Fibroblast of skin of right quadriceps (primary cell): ENCODE measurements at places on chromosomes 12 and 14.
A peak's percentile ranks its signal among the peaks of the same experiment; 100 is the strongest.

GRCh38 chr12:129870136-129870535 lies 33.7 kb downstream of the TMEM132D start:
- no peak for DNase-seq

- DNase-seq: no peak
These were observed 207.9 kb upstream of the BCL2L14 start for GRCh38 chr12:11862798-11863197.

DNA sequence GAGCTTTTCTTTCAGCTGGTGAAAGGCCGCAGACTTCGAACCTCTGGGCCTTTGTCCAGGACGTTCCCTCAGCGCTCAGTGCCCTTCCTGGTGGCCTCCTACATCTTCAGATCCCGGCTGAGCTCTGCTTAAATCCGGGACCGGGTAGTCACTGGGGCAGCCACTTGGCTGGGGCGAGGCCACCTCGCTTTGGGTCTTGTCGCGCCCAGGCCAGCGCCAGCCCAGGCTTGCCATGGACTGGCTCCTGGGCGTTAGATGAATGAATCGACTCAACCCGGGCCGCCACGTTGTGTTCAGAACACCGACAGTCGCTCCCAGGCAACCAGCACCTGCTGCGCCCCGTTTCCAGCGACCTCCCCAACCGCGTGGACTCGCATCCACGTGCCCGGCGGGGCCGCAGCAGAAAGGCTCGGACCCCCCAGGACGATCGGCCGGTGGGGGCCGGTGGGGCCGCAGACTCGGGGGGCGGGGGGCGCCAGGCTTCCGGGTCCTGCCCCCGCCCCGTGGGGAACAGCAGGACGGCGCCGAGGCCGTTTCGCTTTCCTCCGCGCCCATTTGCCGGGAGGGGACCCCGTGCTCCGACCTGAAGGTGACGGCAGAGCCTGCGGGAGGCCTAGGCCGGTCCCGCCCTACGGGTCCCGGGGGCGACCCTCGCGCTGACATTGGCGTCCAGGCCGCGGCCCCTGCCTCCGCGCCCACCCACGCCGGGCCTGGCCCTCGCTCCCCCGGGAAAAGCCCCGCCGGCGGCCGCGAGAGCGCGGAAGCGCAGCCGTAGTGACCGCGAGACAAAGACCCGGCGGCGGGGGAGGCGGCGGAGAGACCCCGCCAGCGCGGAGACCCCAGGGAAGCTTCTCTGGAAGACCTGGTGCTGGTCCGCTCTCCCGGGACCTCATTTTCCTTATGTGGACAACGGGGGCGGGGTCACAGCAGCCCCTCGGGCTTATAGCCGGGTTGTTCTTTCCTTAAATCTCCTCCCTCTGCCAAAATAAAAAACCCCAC lies 37.3 kb upstream of the RCOR1 start:
- DNase-seq: peak; percentile 33

DNA sequence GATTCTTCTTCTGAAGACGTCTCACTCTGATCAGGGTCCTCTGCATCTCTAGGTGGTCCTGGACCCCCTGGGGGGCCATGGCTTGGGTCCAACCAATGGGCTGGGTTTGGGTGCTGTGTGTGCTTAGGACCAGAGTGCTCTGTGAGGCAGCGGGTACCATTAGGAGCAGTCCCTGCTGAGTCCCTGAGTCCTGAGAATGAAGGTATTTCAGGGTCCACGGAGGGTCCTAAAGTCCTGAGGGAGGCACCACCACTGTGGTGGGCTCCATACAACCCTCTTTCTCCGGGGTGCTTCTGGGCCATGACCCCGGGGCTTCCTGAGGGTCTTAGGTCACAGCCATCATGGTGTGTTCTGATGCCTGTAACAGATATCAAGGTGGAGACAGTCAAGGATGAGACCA lies 1.0 kb downstream of the DNAJC14 start:
- no peak for DNase-seq

- DNase-seq: no peak
These were observed 45.1 kb upstream of the CPM start for GRCh38 chr12:68977909-68978610.

DNA sequence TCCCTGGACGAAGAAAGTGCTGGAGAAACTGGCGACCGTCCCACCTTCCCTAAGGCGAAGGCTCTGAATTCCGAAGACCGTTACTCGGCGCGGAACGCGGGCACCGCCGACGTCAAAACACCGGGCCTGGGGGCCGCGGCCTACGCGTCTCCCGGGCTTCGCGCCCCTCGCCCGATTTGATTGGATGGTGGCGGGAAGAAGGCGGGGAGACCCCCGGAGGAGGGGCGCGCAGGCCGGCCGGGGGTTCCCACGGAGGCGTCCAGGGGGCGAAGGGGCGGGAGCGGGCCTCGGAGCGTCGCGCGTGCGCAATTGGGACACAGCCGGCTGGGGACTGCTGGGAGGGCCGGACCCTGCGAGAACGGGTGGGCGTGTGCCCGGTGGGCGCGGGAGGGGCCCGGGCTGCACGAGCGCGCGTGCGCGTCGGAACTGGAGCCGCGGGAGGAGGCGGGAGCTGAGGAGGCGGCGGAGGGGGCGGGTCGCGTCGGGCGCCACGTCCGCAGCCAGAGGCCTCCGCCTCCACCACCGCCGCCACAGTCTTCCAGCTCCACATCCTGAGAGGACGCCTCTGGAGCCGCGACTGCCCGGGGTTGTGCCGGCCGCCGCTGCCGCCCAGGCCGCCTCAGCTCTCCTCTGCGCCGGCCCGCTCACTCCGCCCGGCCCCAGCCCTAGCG lies at the start of gene TMEM263:
TMEM263 (plus strand) TSS at position 531 of the 671 bp plus-strand sequence. CDS start 11,210 bp downstream, outside the sequence.
- peak; percentile 98 for DNase-seq

DNA sequence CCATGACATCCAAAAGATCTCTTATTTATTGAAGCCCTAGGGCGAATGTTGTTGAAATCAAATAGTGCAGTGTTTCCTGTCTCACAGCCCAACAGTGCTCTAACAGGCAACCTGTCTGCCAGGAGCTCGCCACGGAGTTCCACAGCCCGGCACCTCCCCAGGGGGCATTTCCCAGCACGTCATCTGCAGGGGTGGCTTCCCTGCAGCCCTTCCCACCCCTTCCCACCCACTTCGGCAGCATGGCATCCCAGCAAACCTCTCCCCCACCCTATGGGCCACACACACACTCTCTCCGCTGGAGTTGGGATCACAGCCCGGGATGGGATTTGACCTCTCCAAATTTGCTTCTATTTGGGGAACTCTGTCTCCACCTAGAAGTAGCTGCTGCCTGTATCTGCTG lies 62.7 kb upstream of the C14orf180 start:
- no peak for DNase-seq

GRCh38 chr12:125492354-125493270 lies 427.4 kb downstream of the AACS start:
- no peak for DNase-seq

DNA sequence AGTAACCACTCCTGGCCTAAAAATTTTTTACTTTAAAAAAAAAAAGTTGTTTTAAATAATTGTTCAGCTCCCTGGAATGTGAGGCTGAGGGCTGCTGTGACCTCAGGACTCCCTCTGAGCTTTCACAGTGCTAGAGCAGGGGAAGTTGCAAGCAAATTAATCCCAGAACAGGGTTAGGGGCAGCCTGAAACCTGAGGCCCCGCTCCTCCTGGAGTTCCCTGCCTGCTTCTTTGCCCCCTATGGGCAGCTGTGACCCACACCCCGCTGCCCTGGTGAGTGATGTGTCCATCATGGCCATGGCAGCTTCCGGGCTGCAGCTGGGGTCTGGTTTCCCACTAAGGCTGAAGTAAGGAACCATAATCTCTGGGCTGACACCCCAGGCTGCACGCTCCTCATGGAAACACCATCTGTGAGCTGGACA lies 9.5 kb downstream of the RITA1 start:
- peak; percentile 82 for DNase-seq

DNA sequence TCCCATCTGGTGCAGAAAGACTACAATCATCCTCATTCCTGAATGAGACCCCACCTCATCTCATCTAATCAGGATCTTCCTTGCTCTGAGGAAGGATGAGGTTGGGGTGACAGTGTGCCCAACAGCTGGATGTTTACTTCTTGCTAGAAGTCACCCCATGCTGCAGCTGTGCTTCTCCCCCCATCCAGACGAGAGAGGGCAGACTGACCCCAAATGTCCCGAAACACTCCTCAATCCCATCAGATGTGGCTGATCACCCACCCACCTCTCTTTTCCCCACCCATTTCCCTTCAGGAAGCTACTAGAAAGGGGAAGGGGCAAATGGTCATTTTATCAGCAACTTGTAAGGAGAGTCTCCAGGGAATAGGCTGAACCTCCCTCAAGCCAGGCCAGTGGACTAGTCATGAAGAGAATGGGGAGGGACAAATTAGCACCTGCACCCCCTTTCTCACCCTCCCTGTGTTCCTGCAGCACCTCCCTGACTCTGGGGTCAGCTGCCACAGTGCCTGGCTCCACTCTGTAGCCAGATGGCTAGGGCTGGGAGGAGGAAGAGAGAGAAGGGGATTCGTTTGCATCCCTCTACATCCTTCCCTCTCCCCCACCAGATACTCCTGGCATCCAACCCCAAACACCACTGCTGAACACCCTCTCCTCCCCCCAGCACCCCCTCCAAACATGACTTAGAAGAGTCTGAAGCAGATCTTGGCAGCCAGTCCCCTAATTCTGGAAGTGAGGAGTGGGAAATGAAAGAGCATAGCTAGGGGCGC lies 2.8 kb upstream of the BAZ2A start:
- no peak for DNase-seq

GRCh38 chr14:64092338-64092737 lies 201.8 kb downstream of the ESR2 start:
- DNase-seq: no peak

DNA sequence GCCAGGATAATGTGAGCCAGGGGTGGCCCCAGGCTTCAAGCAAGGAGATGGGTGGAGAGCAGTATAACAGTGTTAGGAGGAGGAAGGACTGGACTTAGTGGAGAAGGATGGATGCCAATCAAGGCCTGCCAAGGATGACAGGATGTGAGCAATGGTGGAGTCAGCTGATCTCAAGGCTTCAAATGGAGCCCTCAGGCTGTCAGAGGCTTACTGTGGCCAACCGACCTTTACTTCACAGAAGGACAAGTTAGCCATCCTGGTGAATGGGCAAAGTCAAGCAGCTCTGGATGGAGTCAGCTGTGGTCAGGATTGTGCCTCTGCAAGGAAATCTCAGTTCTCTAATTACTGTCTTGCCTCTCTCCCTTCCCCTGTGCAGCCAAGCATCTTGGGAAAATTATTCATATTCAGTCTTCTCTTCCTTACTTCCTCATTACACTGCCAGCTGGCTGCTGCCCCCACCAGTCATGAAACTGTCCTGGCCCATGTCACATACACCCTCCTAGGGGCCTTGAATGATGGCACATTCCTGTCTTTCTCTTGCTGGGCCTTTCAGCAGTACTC lies 7.6 kb upstream of the STAT6 start:
- DNase-seq: no peak

- DNase-seq: peak; percentile 18
These were observed 18.6 kb upstream of the GPATCH2L start for GRCh38 chr14:76133103-76133502.

DNA sequence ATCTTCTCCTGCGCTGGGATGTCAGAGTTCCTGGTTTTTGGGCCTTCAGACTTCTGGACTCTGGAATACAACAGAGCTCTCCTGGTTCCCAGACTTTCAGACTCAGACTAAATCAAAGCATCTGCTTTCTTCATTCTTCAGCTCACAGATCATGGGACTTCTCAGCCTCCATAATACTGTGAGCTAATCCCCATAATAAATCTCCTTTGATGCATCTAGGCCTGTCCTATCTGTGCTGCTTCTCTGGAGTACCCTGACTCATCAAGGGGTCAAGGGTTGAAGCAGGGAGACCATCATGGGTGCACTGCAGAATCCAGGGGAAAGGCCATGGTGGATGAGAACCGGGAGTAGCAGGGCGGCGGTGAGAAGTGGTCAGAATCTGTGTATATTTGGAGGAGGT lies 1094.1 kb upstream of the TMEM132C start:
- peak; percentile 70 for DNase-seq

- no peak for DNase-seq
These were observed 61.7 kb upstream of the AMIGO2 start for GRCh38 chr12:47141459-47141858.

DNA sequence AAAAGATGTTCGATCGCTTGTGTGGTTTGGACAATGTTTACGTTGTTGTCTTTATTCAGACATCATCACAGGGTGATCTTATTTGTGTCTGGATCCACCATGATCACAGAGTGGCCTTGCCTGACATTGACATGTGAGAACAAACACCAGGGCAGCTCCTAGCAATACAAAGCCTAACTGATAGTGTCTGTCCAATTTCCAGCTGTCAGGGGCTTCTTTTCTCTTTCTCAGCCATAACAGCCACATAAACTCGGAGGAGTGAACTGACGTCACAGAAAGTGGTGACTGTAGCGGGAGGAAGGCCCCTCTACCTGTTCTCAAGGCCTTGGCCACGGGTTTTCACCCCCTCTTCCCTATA lies 5.8 kb upstream of the SLC6A13 start:
- DNase-seq: no peak

DNA sequence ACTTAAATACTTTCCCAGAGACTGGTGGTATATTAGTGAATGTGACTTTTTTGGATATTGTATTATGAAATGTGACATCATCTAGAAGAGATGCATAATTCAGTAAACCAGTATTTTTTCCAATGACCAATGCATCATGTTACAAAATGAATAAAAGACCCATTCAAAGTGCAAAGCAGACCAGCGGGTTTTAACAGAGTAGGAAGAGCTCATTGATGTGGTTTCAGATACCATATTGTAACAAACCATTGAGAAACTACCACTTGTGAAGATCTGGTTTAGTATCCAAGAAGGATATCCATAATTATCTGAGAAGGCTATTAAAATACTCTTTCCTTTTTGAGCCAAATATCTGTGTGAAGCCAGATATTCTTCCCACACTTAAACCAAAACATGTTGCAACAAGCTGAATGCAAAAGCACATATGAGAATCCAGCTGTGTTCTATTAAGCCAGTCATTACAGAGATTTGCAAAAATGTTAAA lies 47.7 kb downstream of the MVK start:
- peak; percentile 33 for DNase-seq

GRCh38 chr12:218221-218620 lies 4.3 kb upstream of the SLC6A12 start:
- no peak for DNase-seq

DNA sequence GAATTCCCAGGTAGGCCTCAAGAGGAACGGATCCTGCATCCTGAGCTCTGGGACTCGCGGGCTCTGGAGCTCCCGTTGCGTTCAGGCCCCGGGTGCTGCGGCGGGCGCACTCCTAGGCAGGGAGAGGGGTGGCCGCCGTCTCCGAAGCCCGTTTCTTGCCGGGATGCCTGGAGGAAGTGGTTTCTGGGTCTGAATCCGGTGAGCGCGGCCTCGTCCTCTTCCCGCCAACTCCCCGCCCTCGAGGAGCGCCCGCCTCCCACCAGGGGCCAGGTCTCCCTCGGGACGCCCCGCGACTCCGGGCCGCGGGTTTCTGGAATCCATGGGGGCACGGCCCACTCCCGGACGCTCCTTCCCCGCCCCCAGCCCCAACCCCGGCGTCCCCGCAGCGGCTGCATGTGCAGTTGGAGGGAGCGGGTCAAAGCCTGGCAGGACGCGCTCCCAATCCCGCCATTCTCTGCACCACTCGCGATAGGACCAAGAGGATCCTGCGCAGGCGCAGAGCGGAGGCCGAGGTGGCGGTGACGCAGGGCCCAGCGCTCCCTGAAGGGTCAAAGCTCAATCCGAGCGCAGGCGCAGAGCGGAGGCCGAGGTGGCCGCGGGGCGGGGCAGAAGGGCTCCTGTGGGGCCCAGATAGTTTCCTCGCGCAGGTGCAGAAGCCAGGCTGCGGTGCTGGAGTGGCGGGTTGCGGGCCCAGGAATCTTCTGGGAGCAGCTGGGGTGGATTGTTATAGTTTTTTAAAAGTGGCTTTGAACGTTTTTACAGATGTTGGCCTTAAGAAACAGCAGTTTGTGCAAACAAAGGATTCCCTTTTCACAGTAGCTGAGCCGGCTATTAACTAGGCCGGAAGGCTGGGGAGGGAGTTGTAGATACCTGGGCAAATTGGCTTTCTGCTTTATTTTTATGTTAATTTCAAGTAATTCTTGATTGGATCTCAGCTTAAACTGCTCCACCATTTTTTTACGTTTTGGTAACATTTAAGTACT lies 796.4 kb downstream of the AACS start:
- no peak for DNase-seq
